Activated naive CD8-positive, alpha-beta T cell treated with anti-CD3 and anti-CD28 coated beads, Interleukin-2, amount 10 ng/mL, durations not matched to agents 7 days and 5 days (primary cell): ENCODE measurements at places on chromosomes 2 and 18. TPM values are rescaled to one million over a fixed set of nuclear protein-coding genes. Genes with fewer than 3 reads are reported as not detected.

DNA sequence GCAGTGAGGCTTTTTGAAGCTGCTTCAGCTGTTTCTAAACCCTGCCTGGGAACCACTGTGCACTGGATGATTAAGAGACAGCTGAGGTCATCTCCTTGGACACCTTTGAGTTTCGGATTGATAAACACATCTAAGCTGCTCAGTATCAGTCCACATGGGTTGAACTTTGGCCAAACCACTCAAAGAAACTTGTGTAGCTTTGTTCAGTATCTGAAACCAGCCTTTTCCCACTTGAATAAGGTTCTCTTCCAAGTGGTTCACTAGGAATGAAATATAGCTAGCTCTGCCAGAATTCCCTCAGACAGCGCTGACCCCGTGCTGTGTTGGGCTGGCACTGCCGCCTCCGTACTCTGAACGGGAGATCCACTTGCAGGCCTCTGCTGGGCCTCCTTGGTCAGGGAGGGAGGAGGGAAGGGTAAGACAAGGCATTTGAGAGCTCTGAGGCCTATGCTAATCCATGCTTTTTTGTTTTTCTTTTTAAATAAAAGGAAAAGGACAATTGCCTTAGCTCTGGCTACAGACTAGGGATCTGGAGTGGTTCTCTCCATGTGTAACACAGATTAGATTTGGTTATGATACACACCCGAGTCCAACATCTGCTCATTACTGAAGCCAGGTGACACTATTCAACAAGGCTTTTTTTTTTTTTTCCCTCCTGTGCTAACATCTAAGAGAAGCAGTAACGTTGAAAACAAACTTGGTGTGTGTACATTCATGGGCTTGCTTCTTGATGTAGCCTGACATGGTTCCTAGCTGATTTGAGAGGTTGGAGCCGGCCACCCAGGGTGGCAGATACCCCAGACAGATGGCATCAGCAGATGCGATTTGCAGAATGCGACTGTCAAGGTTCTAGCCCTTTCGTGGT is 67.7 kb downstream of the NCK2 start:
- no peaks in the 10 kb centered on the region for H3K27me3 ChIP-seq
- no peak overlapping the region for H3K4me3 ChIP-seq
- H3K36me3 ChIP-seq = peaks cover 36% of the 10 kb centered on the region
- H3K27ac ChIP-seq = no peak overlapping the region
- no peak for DNase-seq
- peaks cover 43% of the 10 kb centered on the region for H3K4me1 ChIP-seq

GRCh38 chr2:176114930-176115625 is 1.5 kb upstream of the HOXD10 start:
- peaks cover 2% of the 10 kb centered on the region for H3K4me1 ChIP-seq
- peaks cover 3% of the 10 kb centered on the region for H3K36me3 ChIP-seq
- H3K4me3 ChIP-seq = no peak overlapping the region
- H3K27ac ChIP-seq = no peak overlapping the region
- no peak for DNase-seq

- H3K36me3 ChIP-seq = no peaks in the 10 kb centered on the region
- no peak overlapping the region for H3K4me3 ChIP-seq
- no peak for DNase-seq
Observed at GRCh38 chr2:236872981-236873380, 212.7 kb upstream of the COPS8 start.

GRCh38 chr2:215794829-215795546 is 218.4 kb downstream of the MREG start:
- peaks cover 2% of the 10 kb centered on the region for H3K27me3 ChIP-seq
- H3K4me1 ChIP-seq = peaks cover 8% of the 10 kb centered on the region
- no peak overlapping the region for H3K4me3 ChIP-seq
- H3K36me3 ChIP-seq = peaks cover 2% of the 10 kb centered on the region
- DNase-seq = no peak

The SAG gene
- total RNA-seq = not detected
